Activated CD4-positive, alpha-beta memory T cell treated with anti-CD3 and anti-CD28 coated beads, Interleukin-2, amount 10 ng/mL, durations not matched to agents 7 days and 5 days (primary cell): ENCODE measurements at places on chromosomes 12 and 14. TPM values are rescaled to one million over a fixed set of nuclear protein-coding genes. Genes with fewer than 3 reads are reported as not detected.

- H3K4me3 ChIP-seq, result no peak overlapping the region
- H3K27ac ChIP-seq, result no peak overlapping the region
- DNase-seq, result no peak
- H3K4me1 ChIP-seq, result no peaks in the 10 kb centered on the region
- H3K36me3 ChIP-seq, result no peaks in the 10 kb centered on the region
Observed at GRCh38 chr14:87628780-87629179, 364.2 kb downstream of the GALC start.

DNA sequence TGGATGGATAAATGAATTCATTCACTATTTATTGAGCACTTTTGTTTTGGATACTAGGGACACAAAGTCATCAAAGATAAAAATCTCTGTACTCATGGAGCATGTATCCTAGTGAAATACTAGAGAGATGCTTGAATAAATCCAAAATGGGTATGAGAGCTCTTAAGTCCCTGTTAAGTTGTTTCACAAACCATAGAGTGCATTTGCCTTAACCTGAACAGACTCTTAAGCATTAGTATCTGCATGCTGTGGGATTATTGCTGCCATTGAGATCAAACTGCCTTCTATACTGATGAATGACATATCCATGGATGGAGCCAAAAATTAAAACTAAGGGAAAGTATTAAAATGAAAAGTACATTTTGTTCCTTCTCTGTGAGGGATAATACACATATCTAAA, 206.5 kb upstream of the KRR1 start:
- no peak for DNase-seq
- H3K27ac ChIP-seq, result no peak overlapping the region
- H3K27me3 ChIP-seq, result peaks cover 2% of the 10 kb centered on the region
- H3K36me3 ChIP-seq, result peaks cover 6% of the 10 kb centered on the region

- H3K4me1 ChIP-seq, result peaks cover 23% of the 10 kb centered on the region
- no peak overlapping the region for H3K27ac ChIP-seq
- no peaks in the 10 kb centered on the region for H3K36me3 ChIP-seq
- no peak for DNase-seq
- no peaks in the 10 kb centered on the region for H3K27me3 ChIP-seq
Observed at GRCh38 chr12:50257236-50258166, 25.8 kb downstream of the LIMA1 start.

GRCh38 chr12:57135527-57136326, 7.4 kb downstream of the LRP1 start:
- H3K4me1 ChIP-seq, result no peaks in the 10 kb centered on the region
- DNase-seq, result no peak
- H3K4me3 ChIP-seq, result no peak overlapping the region
- H3K36me3 ChIP-seq, result no peaks in the 10 kb centered on the region
- H3K27ac ChIP-seq, result no peak overlapping the region
- peaks cover 20% of the 10 kb centered on the region for H3K27me3 ChIP-seq

GRCh38 chr14:53790731-53791500, 165.7 kb downstream of the BMP4 start:
- no peak overlapping the region for H3K27ac ChIP-seq
- DNase-seq, result no peak
- H3K36me3 ChIP-seq, result no peaks in the 10 kb centered on the region
- no peaks in the 10 kb centered on the region for H3K27me3 ChIP-seq
- no peak overlapping the region for H3K4me3 ChIP-seq

- peaks cover 49% of the 10 kb centered on the region for H3K36me3 ChIP-seq
- DNase-seq, result peak; percentile 49
- H3K4me1 ChIP-seq, result peaks cover 21% of the 10 kb centered on the region
- peak overlapping the region; percentile 88 for H3K27ac ChIP-seq
- H3K27me3 ChIP-seq, result no peaks in the 10 kb centered on the region
- H3K4me3 ChIP-seq, result no peak overlapping the region
Observed at GRCh38 chr14:63383776-63384367, 65.1 kb upstream of the GPHB5 start.

DNA sequence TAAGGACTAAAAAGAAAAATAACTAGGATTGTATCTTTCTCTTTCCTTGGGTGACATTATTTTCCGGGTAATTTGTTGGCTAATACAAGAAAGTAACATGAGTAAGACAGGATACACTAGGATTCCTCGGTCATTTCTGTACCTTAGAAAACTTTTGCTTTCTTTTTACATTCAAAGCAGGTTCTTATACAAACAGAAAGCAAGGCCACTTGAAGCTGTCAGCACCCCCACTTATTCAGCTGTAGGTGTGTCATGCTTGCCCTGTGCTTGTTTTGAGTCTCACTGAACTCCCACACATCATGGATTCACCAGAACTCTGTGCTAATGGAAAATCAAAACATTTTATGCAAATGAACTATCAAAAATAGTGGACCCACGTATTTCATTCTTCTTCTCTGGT, 266.8 kb upstream of the CLEC14A start:
- no peak for DNase-seq
- H3K4me3 ChIP-seq, result no peak overlapping the region
- H3K36me3 ChIP-seq, result no peaks in the 10 kb centered on the region
- H3K27ac ChIP-seq, result no peak overlapping the region

DNA sequence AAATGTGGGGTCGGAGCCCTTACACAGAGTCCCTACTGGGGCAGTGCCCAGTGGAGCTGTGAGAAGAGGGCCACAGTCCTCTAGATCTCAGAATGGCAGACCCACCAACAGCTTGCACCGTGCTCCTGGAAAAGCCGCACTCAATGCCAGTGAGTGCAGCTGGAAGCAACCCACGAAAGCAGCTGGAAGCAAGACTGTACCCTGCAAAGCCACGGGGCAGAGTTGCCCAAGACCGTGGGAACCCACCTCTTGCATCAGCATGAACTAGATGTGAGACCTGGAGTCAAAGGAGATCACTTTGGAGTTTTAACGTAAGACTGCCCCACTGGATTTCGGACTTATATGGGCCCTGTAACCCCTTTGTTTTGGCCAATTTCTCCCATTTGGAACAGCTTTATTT, 12.3 kb downstream of the GTF2A1 start:
- H3K4me3 ChIP-seq, result no peak overlapping the region
- DNase-seq, result no peak
- H3K27me3 ChIP-seq, result no peaks in the 10 kb centered on the region
- peaks cover 76% of the 10 kb centered on the region for H3K36me3 ChIP-seq

DNA sequence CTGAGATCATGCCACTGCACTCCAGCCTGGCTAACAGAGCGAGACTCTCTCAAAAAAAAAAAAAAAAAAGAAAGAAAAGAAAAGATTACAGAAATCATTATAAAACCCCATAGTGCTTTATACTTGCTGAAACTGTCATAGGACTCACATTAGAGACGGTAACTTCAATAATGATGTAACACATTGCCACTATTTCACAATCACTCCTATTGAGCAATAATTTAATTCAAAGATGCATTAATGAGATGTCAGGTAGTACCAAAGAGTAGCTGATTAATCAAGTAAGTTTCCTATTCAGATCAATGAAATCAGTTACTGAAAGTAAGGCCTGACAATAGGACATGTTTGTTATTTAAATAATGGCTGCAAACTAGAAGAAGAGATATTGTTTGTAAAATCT, 751.5 kb upstream of the ALG10B start:
- no peak overlapping the region for H3K4me3 ChIP-seq
- no peaks in the 10 kb centered on the region for H3K4me1 ChIP-seq
- H3K27ac ChIP-seq, result no peak overlapping the region
- H3K27me3 ChIP-seq, result no peaks in the 10 kb centered on the region
- H3K36me3 ChIP-seq, result no peaks in the 10 kb centered on the region

GRCh38 chr12:46473634-46474329, 101.2 kb upstream of the SLC38A2 start:
- H3K36me3 ChIP-seq, result peaks cover 14% of the 10 kb centered on the region
- H3K4me1 ChIP-seq, result peaks cover 35% of the 10 kb centered on the region
- no peak overlapping the region for H3K4me3 ChIP-seq
- no peaks in the 10 kb centered on the region for H3K27me3 ChIP-seq

- no peaks in the 10 kb centered on the region for H3K27me3 ChIP-seq
- H3K4me3 ChIP-seq, result no peak overlapping the region
- no peak for DNase-seq
Observed at GRCh38 chr12:70853326-70853725, 67.2 kb downstream of the PTPRR start.

DNA sequence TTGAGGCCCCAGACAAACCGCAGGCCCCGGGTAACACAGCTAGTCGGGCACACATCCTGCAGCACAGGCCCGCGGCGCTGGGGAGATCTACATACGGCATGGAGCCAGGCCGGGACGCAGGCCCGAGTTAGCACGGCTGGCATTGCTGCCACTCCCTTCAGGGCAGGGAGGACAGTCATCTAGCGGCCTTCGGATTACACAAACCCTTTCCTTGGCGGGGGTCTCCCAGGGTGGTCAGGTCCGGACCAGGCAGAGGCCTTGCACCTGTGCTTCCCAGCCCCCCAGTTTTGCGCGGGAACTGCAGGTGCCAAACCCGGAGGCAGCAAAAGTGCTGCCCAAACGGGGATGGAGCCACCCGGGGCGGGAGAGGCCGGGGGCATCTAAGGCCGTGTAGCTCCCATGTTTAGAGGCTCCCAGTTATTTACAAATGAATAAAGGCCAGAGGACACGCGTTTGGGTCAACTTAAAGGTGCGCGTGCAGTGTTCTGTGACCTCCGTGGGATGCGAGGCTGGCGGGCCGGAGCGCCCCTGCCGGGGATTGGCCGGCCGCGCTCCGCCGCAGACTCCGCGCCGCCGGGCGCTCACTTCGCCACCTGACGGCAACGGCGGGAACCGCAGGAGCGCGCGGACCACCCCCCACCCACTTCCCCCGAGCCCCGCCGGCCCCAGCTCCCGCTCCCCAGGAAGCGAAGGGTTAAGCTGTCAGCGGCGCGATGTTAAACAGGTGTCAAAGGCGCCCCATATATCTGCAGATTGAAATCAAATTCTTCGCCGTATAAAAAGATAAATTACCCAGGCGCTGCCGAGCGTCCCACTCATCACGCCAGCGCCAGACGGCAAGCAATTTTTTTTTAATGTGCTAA, 18.1 kb downstream of the VSX2 start:
- H3K36me3 ChIP-seq, result no peaks in the 10 kb centered on the region
- H3K27me3 ChIP-seq, result peaks cover 19% of the 10 kb centered on the region
- H3K4me1 ChIP-seq, result peaks cover 8% of the 10 kb centered on the region
- DNase-seq, result peak; percentile 64

GRCh38 chr12:88062474-88062873, 33.3 kb upstream of the C12orf50 start:
- H3K27ac ChIP-seq, result no peak overlapping the region
- no peak for DNase-seq
- H3K27me3 ChIP-seq, result no peaks in the 10 kb centered on the region
- no peak overlapping the region for H3K4me3 ChIP-seq
- H3K4me1 ChIP-seq, result peaks cover 13% of the 10 kb centered on the region

DNA sequence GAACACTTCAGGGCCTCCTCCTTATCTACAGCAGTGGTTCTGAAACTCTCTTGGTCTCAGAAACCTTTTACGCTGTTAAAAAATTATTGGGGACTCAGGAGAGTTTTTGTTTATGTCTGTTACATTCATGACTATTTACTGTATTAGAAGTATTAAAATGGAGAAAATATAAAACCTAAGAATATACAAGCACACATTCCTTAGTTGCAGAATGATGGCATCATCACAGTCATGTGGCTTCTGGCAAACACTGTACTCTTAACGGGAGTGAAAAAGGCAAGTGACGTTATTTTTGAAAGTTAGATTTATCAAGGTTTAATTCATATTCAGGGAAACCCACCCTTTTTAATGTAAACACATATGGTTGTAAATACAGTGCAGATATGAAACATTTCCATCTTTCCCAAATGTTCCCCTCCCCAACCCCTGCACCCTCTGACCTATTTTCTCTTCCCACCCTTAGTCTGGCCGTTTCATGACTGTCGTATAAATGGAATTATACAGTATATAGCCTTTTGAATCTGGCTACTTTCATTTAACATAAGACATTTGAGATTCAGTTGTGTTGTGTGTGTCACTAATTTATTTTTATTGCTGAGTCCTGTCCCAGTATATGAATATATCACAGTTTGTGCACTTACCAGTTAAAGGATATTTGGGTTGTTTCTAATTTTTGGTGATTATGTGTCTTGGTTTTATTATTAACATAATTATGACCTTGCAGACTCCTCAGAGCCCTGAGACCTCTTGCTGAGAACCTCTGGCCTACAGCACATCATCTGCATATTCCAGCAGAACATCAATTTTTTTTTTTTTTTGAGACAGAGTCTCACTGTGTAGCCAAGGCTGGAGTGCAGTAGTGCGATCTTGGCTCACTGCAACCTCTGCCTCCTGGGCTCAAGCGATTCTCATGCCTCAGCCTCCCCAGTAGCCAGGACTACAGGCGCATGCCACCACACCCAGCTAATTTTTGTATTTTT, 457.0 kb downstream of the PCNX1 start:
- no peak overlapping the region for H3K4me3 ChIP-seq
- peaks cover 38% of the 10 kb centered on the region for H3K4me1 ChIP-seq
- no peaks in the 10 kb centered on the region for H3K27me3 ChIP-seq
- DNase-seq, result no peak
- H3K36me3 ChIP-seq, result peaks cover 19% of the 10 kb centered on the region
- H3K27ac ChIP-seq, result no peak overlapping the region

- no peak overlapping the region for H3K4me3 ChIP-seq
- H3K36me3 ChIP-seq, result no peaks in the 10 kb centered on the region
- no peak for DNase-seq
- no peak overlapping the region for H3K27ac ChIP-seq
- no peaks in the 10 kb centered on the region for H3K27me3 ChIP-seq
- H3K4me1 ChIP-seq, result no peaks in the 10 kb centered on the region
Observed at GRCh38 chr12:29818916-29819623, 35.3 kb upstream of the TMTC1 start.

GRCh38 chr12:67726868-67727267, 78.3 kb downstream of the DYRK2 start:
- no peak for DNase-seq
- H3K36me3 ChIP-seq, result no peaks in the 10 kb centered on the region

- H3K27me3 ChIP-seq, result peaks cover 84% of the 10 kb centered on the region
- no peak overlapping the region for H3K4me3 ChIP-seq
- no peak for DNase-seq
- H3K4me1 ChIP-seq, result peaks cover 9% of the 10 kb centered on the region
Observed at GRCh38 chr12:54038871-54039414, 6.1 kb downstream of the HOXC5 start.

- H3K4me1 ChIP-seq, result peaks cover 20% of the 10 kb centered on the region
- DNase-seq, result no peak
- H3K27me3 ChIP-seq, result no peaks in the 10 kb centered on the region
- no peak overlapping the region for H3K27ac ChIP-seq
- no peak overlapping the region for H3K4me3 ChIP-seq
- peaks cover 3% of the 10 kb centered on the region for H3K36me3 ChIP-seq
Observed at GRCh38 chr12:89213139-89213538, 139.2 kb downstream of the DUSP6 start.

KRT79 gene
- total RNA-seq, result not detected

OR4M1 gene
- not detected for total RNA-seq

NEMP1 gene
- 51.7 TPM for total RNA-seq

RARG gene
- total RNA-seq, result 47.4 TPM

GUCY2C gene
- not detected for total RNA-seq

TMEM63C gene
- 1.5 TPM for total RNA-seq

BCAT1 gene
- 24.8 TPM for total RNA-seq

SERPINA3 gene
- total RNA-seq, result not detected

BAG5 gene
- 29.9 TPM for total RNA-seq
